ENCODE measurements at places on chromosomes 3 and 15.

GRCh38 chr15:61112231-61112630 lies 116.9 kb downstream of the RORA start:
- no peak for DNase-seq

- no peak for DNase-seq
Measured at GRCh38 chr3:153050978-153051377, 111.0 kb upstream of the RAP2B start.

DNA sequence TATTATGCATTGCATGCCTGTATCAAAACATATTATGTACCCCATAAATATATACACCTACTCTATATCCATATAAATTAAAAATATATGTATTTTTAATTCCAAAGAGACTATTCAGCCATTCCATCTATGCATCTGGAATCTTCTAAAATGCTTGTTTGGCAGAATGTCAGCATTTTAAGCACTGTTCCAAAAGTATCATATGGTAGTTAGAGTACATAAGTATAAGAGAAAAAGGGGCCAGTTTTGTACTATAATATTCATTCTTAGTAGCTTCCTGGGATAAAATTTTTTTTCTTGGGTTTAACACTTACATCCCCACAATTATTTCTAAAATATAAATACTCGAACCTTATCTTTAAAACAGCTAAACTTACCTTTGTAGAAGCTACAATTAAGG lies 60.4 kb upstream of the COL6A6 start:
- no peak for DNase-seq

- DNase-seq: no peak
Measured at GRCh38 chr15:85741021-85741421, 53.7 kb downstream of the KLHL25 start.

DNA sequence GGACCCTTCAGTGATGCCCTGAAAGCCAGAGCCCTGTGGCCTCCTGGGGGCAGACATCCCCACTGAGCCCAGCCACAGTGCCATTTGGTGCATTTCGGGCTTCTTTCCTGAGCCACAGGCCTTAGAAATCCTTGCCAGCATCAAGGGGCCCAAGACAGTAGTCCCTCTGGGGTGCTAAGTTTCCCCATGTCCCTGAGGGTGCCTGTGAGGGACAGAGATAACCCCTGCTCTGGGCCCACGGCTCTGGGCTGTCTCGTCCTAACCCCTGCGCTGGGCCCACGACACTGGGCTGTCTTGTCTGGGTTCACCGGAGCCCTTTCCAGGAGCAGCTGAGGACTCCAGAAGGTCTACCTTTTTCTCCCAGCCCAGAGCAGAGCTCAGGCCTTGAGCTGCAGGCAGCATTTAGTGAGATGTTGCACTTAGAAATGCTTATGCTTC lies 45.1 kb upstream of the FGD5 start:
- DNase-seq: no peak

DNA sequence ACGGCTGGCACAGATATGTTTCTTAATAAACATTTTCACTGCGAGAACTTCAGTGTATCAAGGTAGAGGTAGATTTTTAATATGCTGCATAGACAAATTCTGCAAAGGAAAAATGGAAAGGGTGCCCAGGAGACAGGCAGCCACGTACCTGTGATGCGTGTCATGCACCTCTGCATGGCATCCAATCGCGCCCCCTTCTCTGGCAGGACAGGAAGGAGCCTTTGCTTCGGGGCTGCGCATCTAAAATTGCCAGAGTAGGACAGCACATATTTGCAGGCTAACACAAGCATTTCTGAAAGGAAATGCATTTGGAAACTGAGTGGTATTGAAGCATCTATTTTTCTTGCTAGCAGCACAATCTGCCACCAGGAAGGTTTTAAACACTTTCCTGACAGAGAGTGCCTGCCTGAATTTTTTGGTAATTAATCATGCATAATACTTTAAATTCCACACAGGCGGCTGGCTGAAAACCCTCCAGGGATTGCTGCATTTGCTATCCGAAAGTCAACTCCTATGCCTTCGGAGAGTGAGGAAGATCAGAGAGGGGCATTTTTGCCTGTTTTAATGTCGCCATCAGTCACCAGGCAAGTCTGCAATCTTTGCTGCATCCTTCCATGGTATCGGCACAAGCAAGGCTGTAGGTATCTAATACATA lies 165.1 kb upstream of the ATP10A start:
- no peak for DNase-seq

DNA sequence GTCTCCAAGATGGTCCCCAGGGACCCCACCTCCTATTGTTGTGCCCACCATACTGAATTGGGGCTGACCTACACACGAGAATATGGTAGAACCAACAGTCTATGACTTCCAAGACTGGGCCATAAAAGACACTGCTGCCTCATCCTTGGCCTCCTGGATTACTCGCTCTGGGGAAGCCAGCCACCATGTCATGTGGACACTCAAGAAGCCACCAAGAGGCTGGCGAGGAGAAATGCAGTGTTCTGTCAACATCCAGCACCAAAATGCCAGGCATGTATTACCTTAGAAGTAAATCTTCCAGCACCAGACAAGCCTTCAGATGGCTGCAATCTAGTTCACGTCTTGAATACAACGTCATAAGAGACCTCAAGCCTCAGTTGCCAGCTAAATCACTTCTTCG lies 17.1 kb upstream of the TPM1 start:
- no peak for DNase-seq

DNA sequence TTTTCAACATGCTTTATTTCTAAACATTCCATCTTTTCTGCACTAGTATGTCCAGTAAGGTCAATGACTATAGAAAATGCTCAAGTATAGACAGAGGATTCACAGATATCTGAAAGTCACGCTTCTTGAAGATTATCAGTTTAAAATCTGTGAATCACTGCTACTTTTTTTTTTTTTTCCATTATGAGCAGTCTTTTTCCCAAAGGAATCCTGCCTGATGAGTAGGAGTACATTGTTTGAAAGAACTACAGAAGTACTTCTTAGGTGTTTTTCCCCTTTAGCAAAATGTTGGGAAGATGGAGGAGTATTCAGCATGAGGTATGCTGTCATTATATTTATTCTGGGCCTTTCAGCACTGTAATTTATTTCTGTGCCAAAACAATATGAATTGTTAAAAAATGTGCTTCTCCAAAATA lies 266.2 kb downstream of the NLGN1 start:
- peak; percentile 65 for DNase-seq

GRCh38 chr15:72195101-72195511 lies 2.5 kb downstream of the GRAMD2A start:
- DNase-seq: no peak

GRCh38 chr3:101938262-101938847 lies 89.0 kb downstream of the NFKBIZ start:
- DNase-seq: no peak

DNA sequence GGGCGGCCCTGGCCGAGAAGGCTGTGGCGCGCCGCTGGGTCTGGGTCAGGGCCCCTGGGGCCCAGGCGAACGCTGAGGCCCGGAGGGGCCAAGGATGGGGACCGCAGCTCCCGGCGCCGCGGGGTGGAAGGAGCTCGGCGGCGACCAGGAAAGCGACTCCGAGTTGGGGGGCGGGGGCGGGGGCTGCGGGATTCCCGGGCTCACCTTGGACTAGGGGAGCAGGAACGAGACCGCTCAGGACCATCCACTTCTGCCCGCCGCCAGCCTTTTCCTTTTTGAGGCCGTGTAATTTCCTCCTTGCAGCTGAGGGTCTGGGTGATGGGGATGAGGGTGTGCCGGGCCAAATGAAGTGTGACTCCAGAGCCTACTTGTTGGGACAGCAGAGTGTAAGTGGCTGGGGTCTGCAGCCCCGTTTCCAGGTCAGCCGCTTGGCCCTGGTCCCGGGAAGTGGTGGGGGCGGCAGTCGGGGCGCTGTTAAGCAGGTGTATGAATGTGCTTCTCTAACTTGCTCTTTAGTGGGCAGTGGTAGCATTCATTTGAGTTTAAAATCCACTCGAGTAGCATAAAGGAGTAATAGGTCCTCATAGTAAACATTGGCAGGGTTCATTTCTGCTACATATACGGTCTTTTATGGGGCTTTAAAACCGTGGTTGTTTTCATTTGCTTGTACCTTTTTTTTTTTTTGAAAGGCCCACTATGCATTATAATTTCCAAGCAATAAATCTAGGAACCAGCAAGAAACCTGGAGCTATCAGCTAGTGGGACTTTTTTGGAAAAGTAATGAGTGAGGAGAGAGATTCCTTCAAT lies 717 bp downstream of the PXK start:
- DNase-seq: peak; percentile 32

GRCh38 chr3:13074006-13074375 lies 762 bp upstream of the IQSEC1 start:
- DNase-seq: no peak

DNA sequence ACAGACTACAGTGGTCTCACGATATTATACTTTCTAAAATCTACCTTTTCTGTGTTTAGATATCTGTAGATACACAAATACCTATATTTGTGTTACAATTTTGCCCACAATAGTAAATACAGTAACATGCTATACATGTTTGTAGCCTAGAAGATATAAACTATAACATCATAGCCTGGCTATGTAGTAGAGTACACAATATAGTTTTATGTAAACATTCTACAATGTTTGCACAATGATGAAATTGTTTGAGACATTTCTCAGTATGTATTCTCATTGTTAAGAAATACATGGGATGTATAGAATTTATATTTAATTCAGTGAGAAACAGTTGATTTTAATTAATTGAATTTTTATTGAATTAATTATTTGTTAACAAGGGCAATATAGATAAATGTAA lies 1367.0 kb downstream of the OTOL1 start:
- no peak for DNase-seq

DNA sequence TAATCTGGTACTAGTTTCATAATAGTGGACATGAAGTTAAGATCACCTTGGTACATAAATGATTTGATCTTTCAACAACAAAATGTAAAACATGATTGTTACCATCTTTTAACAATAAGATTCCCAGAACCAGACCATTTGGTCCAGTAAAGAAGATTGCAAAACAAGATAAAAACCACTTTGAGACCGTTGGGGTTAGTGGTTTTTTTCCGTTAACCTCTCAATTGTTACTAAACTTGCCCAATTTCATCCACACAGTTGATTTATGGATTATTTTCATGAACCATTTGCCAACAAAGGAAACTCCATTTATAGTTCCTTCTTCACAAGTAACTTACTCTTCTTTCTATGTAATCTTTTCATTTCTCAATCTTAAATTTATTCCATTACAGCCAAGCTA lies 53.8 kb downstream of the ATP8B4 start:
- no peak for DNase-seq

- no peak for DNase-seq
Measured at GRCh38 chr3:12999147-13000140, 73.8 kb downstream of the IQSEC1 start.

GRCh38 chr15:85444122-85444745 lies 63.8 kb downstream of the AKAP13 start:
- DNase-seq: no peak

DNA sequence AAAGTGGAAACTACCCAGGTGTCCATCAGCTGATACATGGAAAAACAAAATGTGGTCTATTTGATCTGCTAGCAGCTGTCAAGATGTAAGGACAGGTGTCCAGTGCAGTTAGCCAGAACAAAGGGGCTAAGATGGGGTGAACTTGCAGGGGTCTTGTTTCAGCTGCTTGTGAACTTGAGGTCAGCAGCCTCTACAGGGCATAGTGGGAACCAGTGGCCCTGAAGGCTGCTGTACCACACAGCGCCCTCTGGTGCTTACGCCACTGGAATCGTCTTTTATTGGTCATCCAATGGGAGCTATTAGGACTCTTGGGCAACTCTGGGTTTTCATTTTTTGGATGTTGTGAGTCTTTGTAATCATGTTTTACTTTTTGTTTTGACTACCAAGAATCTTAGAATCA lies 62.2 kb upstream of the CTSH start:
- DNase-seq: no peak

GRCh38 chr3:43399034-43399433 lies 112.7 kb downstream of the SNRK start:
- DNase-seq: peak; percentile 92
